A172 (cell line): ENCODE measurements at places on chromosomes 3 and 15. TPM values are rescaled to one million over a fixed set of nuclear protein-coding genes. Genes with fewer than 3 reads are reported as not detected.
A peak's percentile ranks its signal among the peaks of the same experiment; 100 is the strongest.

The ACAN gene
- not detected in 2 replicates for total RNA-seq

The UROC1 gene
- not detected in 2 replicates for total RNA-seq

DNA sequence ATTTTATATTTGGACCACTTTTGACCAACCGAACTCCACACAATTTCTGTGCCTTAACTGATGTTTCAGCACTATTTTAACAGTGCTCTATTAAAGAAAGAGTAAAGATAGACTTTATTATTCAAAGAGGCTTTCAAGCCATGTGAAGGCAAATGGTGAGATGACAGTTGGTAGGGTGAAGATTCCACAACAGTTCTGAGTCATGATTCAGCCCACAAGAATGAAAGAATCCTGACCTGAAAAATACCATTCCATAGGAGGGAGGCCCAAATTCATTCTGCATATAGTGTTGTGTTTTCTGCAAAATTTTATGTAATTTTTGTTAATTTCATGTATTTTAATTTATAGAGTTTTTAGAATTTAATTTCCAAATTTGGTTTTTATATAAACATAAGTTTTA is 135.6 kb upstream of the STAC start:
- peak; percentile 69 for DNase-seq

- DNase-seq, result peak; percentile 47
These were observed 311.6 kb upstream of the TPRG1 start for GRCh38 chr3:188860147-188860546.

GRCh38 chr3:108396336-108396735 is 100.0 kb downstream of the HHLA2 start:
- no peak for DNase-seq

GRCh38 chr15:48471073-48471472 is 139.8 kb downstream of the DUT start:
- DNase-seq, result no peak

DNA sequence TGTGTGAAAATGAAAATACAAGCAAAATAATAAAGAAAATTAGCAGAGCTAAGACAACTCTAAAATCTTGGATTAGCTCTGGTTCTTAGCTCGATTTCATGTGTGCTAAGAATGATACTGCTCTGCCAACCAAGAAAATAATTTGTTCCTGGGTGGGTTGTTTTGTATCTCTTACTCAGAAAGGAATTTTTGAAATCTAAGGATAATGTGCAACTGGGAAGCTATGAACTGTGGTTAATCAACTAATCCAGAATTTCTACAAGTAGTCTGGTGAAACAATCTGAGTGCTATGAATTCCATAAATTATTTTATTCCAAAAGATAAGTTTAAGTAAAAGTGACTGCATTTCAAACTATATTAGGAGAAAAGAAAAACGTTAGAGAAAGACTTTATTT is 92.0 kb downstream of the TFDP2 start:
- DNase-seq, result no peak

GRCh38 chr3:155024006-155024638 is 56.0 kb upstream of the MME start:
- peak; percentile 69 for DNase-seq

The PRKCI gene
- 56.5 and 65.4 TPM in 2 replicates for total RNA-seq

- DNase-seq, result no peak
These were observed 114.5 kb downstream of the FOXB1 start for GRCh38 chr15:60118626-60119025.

The PRRT3 gene
- 3.4 and 4.2 TPM in 2 replicates for total RNA-seq

The NEO1 gene
- total RNA-seq, result 3.8 and 7.3 TPM in 2 replicates

DNA sequence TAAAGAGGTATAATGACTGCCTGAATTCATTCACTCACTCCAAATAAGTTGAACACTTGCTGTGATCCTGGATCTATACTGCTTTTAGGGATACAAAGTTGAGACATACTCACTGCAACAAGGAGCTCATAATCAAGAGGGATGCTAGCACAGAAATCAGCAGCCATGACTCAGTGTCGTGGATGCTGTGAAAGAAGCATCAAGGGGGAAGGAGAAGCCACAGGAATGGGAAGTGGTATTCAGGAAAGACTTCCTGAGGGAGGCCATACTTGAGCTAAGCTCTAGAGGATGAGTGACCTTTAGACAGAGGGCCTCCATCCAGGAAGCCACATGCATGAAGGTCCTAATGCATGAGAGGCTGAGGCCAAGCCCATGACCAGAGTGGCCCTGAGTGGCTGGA is 245.7 kb upstream of the RORA start:
- no peak for DNase-seq

The RBMS3 gene
- total RNA-seq, result 12.3 and 14.9 TPM in 2 replicates

- peak; percentile 50 for DNase-seq
These were observed 34.7 kb downstream of the AADACL2 start for GRCh38 chr3:151768393-151768930.
